ENCODE measurements at places on chromosomes 11 and 22.

DNA sequence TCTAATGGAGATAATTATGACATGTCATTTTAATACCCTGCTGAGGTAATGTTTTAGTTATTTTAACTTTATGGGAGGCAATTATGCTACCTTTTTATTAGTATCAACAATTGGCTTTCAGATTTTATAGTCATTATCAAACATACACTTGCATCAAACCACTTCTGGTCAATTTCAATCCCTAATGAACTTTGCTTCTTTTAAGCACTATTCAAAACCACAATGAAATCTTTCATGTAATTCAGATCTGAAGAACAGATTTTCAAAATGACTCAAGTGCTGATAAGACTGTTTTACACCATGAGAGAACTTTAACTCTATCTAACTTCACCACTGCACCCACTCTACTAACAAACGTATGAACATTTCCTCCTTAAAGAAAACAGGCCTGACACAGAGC lies 25.9 kb upstream of the CCDC34 start:
- DNase-seq, result no peak

DNA sequence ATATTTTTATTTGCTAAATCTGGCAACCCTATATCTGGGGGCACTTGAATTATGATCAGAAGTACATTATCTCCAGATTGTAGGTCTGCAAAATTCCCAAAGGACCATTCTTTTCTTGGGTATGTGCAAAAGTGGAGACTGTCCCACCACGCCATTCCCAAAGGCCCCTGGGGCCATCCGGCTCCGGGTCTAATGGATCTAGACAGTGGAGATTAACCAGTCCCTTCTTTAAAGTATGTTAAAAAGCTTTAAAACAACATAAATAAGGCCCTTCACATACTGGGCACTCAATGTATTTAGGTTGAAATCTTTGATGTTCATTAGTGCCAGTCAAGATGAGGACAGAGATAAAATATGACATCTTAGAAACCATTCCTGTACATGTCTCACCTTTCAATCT lies 124.1 kb downstream of the MAML2 start:
- no peak for DNase-seq

DNA sequence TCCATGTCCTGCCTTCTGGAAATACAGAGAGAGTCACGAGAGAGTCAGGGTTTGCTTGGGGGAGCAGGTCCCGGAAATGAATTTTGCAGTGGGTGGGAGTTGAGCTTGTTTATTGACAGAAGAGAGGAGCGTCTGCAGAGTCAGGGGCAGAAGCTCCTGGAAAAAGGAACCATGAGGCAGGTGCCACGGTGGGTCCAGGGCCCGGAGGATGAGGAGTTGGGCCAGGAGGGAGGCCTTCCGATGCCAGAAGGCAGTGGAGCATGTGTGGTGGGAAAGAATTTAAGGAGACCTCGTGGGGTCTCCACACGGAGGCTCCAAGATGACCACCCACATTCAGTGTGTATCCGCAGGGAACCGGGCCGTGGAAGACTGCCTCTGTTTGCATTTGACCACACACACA lies 461.2 kb downstream of the BRD1 start:
- DNase-seq, result no peak

- no peak for DNase-seq
These were observed 7.4 kb upstream of the ANO1 start for GRCh38 chr11:70070706-70071105.

- DNase-seq, result no peak
These were observed 5.6 kb downstream of the SLC35C1 start for GRCh38 chr11:45810431-45811108.

DNA sequence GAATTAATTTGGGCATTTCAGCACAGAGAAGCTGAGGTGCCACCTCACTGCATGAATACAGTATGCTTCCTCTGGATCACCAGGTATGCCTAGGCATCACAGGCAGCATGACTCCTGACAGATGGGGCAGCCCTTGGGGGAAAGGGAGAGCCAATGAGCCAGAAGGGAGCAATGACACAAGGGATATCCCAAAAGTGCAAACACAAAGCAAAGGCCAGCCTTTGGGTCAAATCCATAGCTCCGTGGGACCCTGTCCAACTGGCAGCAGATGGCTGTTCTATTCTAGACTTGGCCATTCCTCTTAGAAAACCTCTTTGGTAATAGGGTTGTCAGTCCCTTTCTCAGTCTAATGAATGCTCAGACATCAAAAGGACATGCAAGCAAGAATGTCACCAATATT lies 73.3 kb downstream of the SERGEF start:
- no peak for DNase-seq

- DNase-seq, result no peak
These were observed 72.9 kb downstream of the ZBTB16 start for GRCh38 chr11:114132417-114132816.

DNA sequence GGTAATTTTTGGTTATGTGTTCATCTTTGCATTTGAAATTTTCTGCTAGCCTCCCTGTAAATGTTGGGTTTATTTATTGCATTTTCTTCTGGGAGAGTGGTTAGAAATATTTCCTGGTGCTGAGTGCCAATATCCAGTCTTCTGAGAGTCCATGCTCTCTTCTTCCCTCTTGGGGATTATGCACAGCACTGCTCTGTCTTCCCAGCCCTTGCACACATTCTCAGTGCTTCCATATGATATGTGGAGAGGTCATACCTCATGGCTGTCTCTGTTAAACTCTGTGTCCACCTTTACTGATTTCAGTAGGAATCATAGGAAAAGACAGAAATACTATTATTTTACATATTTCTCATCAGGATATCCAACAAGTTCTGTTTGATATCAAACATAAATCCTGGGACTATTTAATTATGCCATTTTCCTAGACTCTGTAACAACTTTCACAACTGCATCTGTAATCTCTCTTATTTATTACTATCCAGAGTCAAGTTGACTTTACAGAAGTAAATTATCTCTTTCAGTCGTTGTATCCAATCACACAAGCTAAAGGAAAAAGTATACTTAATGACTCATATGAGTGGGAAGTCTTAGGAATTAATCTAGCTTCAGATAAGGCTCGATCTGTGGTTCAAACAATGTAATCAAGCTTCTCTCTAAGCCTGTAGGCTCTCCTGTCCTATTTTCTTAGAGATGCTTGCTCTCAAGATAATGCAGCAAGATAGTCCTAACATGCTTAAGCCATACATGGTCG lies 2.7 kb upstream of the NXPE1 start:
- DNase-seq, result no peak

DNA sequence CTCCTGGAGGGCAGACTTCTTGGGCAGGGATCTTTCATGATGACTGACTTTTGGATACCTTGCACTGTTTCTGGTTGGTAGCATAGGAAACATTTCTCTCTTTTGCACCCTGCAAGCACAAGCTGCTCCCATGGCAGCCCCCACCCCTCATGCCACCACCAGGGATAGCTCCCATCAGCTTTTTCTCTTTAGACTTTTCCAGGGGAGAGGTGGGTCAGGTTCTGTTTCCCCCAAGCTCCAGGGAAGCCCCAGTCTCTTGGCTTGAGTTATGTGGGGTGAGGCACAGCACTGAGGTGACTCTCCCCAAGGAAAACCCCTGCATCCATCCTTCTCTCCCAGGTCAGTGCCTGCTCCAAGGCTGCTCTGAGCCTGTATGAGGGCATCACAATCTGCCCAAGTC lies 22.5 kb downstream of the LRRC32 start:
- DNase-seq, result no peak

GRCh38 chr11:119759324-119759723 lies 30.3 kb upstream of the NECTIN1 start:
- no peak for DNase-seq

DNA sequence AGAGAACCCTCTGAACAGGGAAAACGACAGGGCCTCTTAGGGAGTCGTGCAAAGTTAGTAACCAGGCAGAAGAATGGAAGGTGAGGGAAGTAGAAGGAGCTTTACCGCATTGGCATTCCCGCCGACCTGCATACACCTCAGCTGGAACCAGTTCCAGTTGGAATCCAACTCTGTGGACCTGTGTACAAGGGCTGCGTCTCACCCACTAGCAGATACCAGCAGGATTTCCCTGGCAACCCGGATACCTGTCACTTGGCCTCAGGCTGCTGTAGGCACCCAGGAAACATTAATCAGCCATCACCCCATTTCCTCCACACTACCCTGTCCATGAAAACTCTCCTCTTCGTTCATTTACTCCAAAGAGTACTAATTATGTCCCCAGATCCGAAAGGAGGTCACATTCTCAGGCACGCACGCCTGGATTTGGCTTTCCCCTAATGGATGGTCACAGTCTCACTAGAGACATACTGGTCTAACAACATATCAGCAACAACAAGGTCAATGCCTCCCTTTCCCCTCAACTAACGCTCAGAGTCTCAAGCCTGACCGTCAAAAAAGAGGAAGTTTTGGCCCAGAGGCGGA lies 842 bp downstream of the ARFGAP2 start:
- no peak for DNase-seq

DNA sequence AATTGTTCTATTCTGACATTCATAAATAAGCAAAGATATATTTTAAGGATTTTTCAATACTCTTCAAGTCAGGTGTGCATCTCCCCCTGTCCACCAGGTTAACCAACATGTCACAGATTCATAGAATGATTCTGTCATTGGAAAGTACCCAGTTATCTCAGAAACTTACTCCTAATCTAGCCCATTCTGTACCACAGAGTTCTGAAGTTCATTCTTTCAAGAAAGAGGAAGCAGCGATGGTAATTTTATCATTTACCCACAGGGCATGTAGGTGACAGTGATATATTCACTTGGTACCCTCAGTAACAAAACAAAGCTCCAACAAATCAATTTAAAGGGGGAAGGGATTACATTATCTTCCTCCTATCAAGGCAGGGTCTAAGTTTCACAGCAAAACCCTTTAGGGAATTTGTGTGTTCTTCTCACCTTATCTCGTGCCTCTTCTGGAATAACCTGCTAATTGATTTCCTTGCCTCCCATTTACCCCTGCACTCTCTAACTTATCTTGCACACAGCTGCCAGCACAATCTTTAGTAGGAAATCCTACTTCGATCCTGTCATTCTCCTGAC lies 19.0 kb upstream of the MPPED2 start:
- no peak for DNase-seq

GRCh38 chr22:30829901-30830550 lies 135.4 kb downstream of the OSBP2 start:
- no peak for DNase-seq

- no peak for DNase-seq
These were observed 2.3 kb upstream of the TYMP start for GRCh38 chr22:50531962-50532674.

GRCh38 chr22:46857142-46857884 lies 94.9 kb downstream of the TBC1D22A start:
- no peak for DNase-seq

- DNase-seq, result no peak
These were observed 355.7 kb downstream of the MN1 start for GRCh38 chr22:27445881-27446280.

- no peak for DNase-seq
These were observed 6.4 kb upstream of the TTLL8 start for GRCh38 chr22:50064453-50064852.

- no peak for DNase-seq
These were observed 526 bp downstream of the TPST2 start for GRCh38 chr22:26589367-26589844.

- DNase-seq, result peak; percentile 95
These were observed 29.5 kb upstream of the WNT7B start for GRCh38 chr22:46006379-46007002.

- no peak for DNase-seq
These were observed 402.8 kb downstream of the CNTN5 start for GRCh38 chr11:99423428-99423983.

DNA sequence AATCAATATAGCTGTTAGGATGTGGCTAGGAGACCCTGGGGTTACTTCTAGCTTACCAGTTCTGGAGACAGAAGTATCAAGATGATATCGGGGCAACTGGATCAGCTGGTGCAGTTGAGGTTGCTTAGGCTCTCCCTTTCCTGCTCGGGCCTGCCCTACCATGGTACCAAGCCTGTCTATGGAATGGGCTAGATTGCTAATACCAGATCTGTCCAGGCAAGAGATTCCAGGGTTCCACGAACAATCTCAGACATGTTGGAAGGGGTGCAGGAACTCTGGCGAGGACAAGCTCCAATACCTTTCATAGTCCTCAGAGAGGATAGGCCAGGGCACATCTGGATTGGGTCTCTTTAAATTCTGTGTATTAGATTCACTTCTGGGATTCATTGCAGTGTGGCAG lies 53.8 kb downstream of the ADM start:
- DNase-seq, result no peak

- DNase-seq, result no peak
These were observed 5.1 kb upstream of the ZDHHC8 start for GRCh38 chr22:20126284-20127029.

- DNase-seq, result no peak
These were observed 1.6 kb upstream of the CEP295 start for GRCh38 chr11:93659841-93660240.

- no peak for DNase-seq
These were observed 58.0 kb upstream of the FGF3 start for GRCh38 chr11:69877235-69877634.

DNA sequence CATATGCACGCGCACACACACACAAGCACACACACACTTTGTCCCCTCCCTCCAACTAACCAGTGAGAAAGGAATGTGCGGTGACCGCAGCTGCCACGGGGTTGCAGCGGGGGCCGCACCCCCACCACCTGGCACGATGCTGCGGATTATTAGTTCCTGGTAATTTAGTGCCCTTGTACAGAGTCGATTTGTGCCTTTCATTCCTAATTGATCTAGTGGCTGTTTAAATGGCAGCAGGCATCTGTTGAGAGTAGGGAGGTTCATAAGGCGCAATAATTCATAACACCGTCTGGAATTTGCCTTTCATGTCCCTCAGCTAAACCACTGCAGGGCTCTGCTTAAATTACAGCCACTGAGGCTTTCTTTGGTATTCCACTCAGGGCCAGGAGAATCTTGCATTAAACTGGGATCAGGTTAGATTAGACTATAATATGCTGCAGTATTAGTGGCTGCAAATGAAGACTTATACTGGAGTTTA lies 113.7 kb downstream of the FEZ1 start:
- DNase-seq, result no peak

DNA sequence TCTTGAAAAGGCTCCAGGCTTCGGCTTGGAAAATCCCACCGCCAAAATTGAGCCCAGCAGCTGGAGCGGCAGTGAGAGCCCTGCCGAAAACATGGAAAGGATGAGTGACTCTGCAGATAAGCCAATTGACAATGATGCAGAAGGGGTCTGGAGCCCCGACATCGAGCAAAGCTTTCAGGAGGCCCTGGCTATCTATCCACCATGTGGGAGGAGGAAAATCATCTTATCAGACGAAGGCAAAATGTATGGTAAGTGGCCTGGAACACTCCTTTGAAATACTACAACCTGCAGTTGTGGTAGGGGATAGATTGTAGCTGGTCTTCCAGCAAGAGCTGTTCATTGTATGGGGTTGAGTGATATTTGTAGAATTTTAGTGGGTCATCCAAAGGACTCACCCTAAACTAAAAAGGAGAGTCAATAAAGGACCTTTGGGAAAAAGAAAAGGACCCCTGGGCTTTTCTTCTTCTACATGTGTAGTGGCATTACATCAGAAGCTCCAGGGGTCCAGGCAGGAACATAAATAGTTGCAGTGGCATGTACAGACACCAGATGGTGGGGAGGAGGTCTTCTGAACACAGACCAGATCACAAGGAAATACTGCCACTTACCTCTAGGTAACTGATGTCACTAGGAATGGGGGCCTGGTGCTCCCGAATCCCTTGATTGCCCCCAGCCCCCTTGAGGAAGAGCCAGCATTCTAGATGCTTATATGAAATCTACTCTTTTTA lies 90.1 kb downstream of the TEAD1 start:
- no peak for DNase-seq
